Activated effector memory CD4-positive, alpha-beta T cell treated with Interleukin-2 at 50 U/mL for 16 hours (primary cell): ENCODE measurements at places on chromosomes 13 and 19.

DNA sequence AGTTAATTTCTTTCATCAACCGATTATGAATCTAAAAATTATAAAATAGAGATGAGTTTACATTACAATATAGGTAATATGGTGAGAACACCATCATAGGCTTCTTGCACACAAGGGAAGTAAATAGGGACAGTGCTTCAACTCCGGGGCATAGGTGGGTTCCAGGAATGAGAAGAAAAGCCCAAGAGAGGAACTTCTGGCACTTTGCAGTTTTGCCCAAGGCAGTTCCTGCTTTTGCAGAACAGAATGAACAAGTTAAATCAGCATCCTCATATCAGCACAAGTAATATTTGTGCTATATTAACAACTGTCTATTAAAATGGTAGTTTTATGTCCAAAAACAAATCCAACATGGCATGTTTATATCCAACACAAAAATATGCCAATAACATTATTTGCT, 60.1 kb downstream of the DACH1 start:
- DNase-seq, result no peak

GRCh38 chr13:113781571-113781970, 22.5 kb downstream of the TMEM255B start:
- no peak for DNase-seq

GRCh38 chr13:75797239-75797638, 161.1 kb downstream of the LMO7 start:
- no peak for DNase-seq

DNA sequence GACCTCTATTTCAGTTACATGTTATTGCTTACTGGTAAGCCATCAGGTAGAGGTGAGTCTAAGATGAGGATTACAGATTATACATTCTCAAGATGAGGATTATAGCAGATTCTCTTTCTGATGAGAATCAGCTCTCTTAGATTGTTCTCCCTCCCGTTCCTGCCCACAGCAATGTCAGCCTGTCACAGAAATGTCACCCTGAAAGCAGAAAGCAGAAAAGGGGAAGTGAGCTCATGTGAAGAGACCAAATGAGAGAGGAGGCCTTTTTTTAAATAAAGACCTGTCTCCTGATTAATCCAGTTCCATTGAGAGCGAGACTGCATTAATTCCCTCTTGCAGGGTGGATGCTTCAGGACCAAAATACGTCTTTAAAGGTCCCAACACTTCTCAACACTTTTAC, 445.6 kb downstream of the KCTD12 start:
- DNase-seq, result no peak

- DNase-seq, result no peak
These were observed 84.9 kb downstream of the DPF1 start for GRCh38 chr19:38139122-38139521.

- no peak for DNase-seq
These were observed 77.8 kb upstream of the RFC3 start for GRCh38 chr13:33740134-33740538.

DNA sequence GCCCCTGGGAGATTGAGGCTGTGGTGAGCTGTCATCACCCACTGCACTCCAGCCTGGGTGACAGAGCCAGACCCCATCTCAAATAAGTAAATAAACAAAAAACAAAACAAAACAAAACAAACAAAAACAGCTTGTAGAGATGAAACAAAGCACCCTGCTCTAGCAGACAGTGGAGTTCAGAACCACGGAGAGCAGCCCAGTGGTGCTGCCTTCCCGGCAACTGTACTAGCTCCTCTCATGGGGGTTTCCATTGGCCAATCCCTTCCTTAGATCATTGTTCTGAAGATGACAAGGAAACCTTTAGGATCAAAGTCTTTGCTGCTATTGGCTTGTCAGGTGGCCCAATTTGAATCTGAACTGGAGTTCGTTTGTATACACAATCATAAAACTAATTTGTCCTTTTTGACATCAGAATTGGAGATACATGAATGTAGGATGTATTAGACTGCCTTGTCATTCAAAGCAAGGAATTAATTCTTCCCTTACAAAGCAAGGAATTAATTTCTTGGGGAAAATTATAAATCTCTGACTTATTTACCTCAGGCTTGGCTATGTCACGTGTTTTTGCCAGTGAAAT, 19.7 kb upstream of the SYCN start:
- no peak for DNase-seq

- DNase-seq, result no peak
These were observed 19.6 kb downstream of the LILRB4 start for GRCh38 chr19:54682306-54682856.

- DNase-seq, result no peak
These were observed 81.9 kb downstream of the ZNF726 start for GRCh38 chr19:23996549-23996948.

- DNase-seq, result no peak
These were observed 79.4 kb upstream of the ZNF507 start for GRCh38 chr19:32265995-32266394.

DNA sequence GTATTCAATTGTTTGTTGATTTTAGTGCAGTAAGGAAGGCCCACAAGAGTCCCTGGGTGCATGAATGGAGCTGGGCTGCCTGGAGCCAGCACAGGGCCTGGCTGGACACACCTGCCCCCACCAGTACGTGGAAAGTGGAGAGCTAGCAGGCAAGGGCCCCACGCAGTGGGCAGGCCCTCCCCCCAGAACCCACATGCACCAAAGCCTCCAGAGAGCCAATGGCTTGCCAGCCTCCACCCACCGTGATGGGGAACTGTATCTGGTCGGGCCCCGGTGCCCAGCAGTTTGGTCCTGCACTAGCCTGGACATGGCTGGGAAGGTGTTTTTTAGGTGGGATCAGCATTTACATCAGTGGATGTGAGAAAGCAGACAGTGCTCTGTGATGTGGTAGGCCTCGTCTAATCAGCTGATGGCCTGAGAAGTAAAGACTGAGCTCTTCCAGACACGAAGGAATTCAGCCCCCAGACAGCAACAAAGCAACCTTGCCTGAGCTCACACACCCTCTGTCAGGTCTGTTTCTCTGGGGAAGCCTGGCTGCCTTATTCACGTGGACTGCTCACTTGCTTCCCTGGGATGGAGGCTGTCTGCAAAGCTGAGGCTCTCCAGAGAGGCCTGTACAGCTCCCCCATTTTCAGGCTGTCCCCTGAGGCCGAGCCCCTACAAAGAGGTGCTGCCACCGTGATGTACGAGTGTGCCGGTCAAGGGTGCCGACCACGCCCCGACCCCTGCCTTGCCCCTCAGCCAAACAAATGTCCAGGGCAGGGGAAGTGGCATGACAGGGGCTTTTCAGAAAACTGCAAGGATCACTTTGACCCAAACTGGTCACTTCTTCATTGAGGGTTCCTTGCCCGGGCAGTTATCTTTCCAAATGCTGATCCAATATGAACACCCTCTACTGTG, 27.5 kb downstream of the RAB20 start:
- no peak for DNase-seq

GRCh38 chr19:44824761-44825160, 15.9 kb downstream of the BCAM start:
- DNase-seq, result no peak

DNA sequence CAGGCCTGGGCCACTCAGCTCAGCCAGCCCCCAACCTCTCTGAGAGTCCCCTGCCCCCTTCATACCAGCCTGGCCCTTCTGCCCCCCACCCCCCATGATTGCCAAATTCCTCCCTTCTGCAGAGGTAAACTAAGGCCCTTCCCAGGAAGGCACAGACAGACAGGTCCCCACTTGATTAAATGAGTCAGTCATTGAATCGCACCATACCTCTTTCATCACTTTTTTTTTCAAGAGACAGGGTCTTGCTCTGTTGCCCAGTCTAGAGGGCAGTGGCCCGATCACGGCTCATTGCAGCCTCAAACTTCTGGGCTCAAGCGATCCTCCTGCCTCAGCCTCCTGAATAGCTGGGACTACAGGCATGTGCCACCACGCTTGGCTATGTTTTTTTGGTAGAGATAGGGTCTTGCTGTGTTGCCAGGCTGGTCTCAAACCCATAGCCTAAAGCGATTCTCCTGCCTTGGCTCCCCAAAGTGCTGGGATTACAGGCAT, 6.0 kb downstream of the PODNL1 start:
- DNase-seq, result no peak

GRCh38 chr13:21576426-21576825, 27.5 kb downstream of the MICU2 start:
- DNase-seq, result no peak

DNA sequence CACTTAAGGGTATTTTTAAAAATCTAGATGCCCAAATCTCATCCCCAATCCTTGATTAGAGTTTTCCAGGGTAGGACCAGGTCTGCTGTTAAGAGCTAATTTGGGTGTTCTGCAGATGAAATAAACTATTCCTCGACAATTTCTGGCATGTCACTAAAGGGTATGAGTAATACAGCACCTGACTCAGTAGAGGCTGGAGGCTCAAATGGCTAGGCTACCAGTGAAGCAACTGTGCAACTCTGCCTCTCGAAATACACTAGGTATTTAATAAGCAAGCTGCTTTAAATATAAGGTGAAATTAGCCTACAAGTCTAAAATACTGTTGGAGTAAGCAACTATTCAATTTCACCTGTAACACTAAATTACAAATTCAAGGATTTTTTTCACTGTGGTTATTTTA, 1.5 kb downstream of the RNF6 start:
- DNase-seq, result no peak
